Activated T-cell treated with anti-CD3 and anti-CD28 coated beads, Interleukin-2, amount 50 U/mL, for 24 hours (primary cell): ENCODE measurements at places on chromosomes 4 and X.

GRCh38 chrX:19718642-19719041, 168.8 kb downstream of the SH3KBP1 start:
- no peak for DNase-seq
- H3K27me3 ChIP-seq, result peaks cover 5% of the 10 kb centered on the region
- H3K4me3 ChIP-seq, result no peak overlapping the region
- peaks cover 56% of the 10 kb centered on the region for H3K4me1 ChIP-seq

DNA sequence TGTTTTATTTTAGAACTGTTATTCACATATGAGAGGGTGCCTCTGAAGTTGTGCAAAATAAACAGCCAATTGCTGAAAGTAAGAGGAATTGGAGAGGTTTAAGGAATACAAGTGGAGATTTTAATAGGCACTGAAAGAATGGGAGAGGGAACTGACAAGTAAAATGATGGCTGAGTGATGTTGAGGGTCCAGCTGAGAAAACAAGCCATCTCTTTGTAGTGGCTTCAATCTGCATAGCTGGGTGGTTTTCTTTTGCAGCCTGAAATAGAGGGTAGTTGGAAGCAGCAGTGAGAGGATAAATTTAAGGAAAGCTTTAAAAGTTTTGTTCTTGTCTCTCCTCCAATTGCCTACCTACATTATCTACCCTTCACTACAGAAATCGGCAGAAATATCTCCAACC, 106.7 kb upstream of the DGKK start:
- DNase-seq, result no peak
- no peaks in the 10 kb centered on the region for H3K36me3 ChIP-seq
- peaks cover 50% of the 10 kb centered on the region for H3K27me3 ChIP-seq
- no peaks in the 10 kb centered on the region for H3K4me1 ChIP-seq
- H3K4me3 ChIP-seq, result no peak overlapping the region

DNA sequence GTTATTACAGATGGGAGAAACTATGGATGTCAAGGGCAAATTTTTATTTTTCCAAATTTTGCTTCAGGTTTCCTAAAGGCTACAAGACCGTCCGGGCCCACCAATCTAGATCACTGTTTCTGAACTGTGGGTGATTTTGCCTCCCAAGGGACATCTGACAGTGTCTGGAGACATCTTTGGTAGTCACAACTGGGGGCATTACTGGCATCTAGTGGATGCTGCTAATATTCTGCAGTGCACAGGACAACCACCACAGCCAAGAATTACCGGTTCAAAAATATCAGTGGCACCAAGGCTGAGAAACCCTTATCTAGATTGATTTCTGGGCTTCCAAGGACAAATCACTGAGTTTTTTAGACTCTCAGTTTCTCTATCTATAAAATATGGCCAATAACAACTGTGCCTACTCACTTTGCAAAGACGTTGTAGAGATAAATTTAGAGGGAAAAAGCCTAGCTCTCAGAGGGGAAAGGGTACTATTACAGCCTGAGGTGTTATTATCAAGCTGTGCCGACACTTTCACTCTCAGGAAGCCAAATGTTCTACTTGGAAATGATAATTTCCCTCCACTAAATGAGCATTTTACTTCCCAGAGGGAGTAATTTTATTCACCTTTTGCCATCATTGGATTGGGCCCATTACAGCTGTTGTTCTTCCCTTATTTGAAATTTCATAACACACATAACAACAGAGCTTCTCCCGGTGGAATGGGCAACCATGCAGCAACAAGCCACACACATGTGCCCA, 442.1 kb downstream of the CENPC start:
- no peak overlapping the region for H3K27ac ChIP-seq
- no peaks in the 10 kb centered on the region for H3K4me1 ChIP-seq
- no peak overlapping the region for H3K4me3 ChIP-seq
- no peaks in the 10 kb centered on the region for H3K27me3 ChIP-seq
- no peaks in the 10 kb centered on the region for H3K36me3 ChIP-seq
- DNase-seq, result no peak

DNA sequence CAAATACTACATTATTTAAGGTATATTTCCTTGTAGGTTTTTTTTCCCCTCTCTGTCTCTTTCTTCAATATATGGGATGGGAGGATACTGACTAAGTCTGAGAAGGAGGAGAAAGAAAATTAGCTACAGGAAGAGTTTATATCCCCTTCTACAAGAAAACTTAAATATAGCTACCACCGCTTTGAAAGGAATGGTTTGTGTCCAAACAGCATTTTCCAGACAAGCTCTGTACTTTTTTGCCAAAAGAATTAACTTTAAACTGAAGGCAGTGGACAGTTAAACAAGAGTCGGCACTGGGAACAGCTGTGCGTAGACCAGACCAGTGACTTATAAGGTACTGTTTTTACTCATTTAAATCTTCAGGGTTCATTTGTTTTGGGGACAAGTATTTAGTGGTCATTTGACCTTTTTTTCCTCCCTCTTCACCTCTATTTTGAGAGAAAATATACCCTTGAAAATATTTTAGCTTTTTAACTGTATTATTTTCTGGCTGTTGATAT, 303.7 kb downstream of the ARHGAP24 start:
- H3K4me1 ChIP-seq, result no peaks in the 10 kb centered on the region
- H3K4me3 ChIP-seq, result no peak overlapping the region
- H3K27me3 ChIP-seq, result no peaks in the 10 kb centered on the region
- no peaks in the 10 kb centered on the region for H3K36me3 ChIP-seq
- no peak for DNase-seq
